Liver (tissue), 10 donors: ENCODE measurements at places on chromosomes 5 and 9.
A peak's percentile ranks its signal among the peaks of the same experiment; 100 is the strongest.

GRCh38 chr9:77544546-77544945 lies 103.6 kb downstream of the GNA14 start:
- no peak for DNase-seq

DNA sequence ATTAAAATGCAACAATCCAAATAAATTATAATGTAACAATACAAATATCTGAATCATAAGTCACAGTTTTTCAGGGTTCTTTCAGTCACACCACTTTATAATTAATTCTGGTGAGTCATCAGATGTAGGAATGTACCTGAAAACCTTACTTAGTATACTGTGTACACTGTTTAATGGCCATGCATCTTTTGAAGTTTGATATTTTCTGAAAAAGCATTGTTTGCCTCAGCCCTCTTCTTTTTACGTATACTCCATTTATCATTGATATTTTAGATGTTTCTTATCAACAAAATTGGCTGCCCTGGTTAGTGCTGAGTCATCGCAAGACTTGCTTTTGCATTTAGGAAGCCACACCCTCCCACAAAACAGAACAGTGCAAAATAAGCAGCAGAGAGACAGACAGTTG lies 218.6 kb downstream of the PJA2 start:
- DNase-seq = no peak

GRCh38 chr5:143390941-143391340 lies 12.5 kb downstream of the NR3C1 start:
- no peak for DNase-seq

DNA sequence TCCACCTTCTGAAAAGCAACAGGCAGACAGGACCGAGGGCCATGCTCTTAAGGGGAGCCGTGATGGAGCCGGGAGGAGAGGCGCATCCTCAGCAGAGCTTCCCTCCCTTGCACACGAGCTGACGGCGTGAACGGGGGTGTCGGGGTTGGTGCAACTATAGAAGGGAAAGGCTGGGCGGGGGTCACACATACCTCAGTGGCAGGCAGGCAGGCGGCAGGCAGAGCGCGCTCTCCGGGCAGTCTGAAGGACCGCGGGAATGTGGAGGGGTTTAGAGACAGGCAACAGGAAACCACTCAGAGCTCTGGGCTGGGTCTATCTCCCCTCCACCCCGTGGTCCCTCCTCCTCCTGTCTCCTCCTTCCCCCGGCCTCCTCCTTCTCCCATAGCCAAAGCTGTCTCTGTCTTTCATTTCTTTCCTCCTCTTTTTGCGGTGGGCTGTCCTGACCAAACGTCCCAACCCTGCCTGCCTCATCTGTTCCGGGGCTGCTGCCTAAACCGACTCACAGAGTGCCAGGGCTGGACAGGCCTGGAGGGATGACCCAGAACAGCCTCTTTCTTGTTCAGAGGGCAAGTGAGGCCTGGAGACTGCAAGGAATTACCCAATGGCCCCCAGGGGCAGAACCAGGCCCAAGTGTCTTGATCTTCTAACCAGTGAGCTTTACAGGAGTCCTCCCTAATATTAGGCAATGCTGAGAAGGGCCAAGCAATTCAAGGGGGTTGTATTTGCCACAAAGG lies at the start of gene SPARC:
SPARC (minus strand) TSS at position 242 of the 734 bp plus-strand sequence. CDS start 10,727 bp downstream, outside the sequence.
- peak; percentile 43 for DNase-seq
